AG20443 (cell line): ENCODE measurements at places on chromosomes 2 and 18.

GRCh38 chr2:109647636-109648035 lies 33.5 kb downstream of the SOWAHC start:
- peak; percentile 78 for DNase-seq

- peak; percentile 33 for DNase-seq
Measured at GRCh38 chr18:3454365-3455089, 4.6 kb downstream of the TGIF1 start.

DNA sequence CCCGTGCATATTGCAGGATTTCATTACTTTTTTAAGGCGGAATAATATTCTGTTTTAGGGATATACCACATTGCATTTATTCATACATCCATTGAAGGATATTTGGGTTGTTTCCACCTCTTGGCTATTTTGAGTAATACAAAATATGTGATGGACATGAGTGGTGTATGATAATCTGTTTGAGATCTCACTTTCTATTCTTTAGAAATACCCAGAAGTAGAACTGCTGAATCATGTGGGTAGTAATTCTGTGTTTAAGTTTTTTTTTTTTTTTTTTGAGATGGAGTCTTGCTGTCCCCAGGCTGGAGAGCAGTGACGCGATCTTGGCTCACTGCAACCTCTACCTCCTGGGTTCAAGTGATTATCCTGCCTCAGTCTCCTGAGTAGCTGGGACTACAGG lies 201.4 kb downstream of the NYAP2 start:
- DNase-seq: no peak

DNA sequence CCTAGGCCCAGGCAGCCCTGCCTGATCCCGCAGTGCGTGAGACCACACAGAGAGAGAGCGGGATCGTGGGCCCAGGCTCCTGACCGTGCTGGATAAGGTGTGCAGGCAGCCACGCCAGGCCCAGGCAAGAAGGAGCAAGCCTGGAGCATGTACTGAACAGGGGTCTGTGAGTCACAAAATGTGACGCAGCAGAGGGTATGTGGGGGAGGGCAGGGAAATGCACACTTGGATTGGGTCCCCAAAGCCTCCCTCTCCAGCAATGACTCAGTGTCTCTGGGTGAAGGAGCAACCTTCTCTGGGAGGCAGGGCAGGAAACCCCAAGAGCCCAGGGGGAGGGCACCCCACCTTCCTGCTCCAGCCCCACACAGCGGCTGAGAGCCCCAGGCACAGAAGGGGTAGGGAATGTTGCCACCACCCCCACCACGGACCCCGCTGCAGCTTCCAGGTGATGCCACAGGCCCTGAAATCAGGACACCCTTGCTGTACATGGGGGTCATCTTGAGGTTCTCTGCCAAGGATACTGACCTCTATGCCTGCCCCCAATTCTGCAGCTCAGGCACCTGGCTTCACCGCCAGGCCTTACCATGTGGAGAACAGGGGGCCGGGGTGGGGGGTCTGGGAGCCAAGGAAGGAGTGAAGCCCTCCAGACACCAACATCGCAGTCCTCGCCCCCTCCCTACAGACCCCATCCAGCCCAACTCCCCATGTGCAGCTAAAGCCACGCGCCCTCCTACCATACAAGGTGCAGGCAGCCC lies 1.3 kb upstream of the GPC1 start:
- DNase-seq: peak; percentile 93

GRCh38 chr2:182133195-182133891 lies 147.7 kb downstream of the PPP1R1C start:
- peak; percentile 16 for DNase-seq

- peak; percentile 46 for DNase-seq
Measured at GRCh38 chr2:168528469-168528868, 72.4 kb downstream of the CERS6 start.

DNA sequence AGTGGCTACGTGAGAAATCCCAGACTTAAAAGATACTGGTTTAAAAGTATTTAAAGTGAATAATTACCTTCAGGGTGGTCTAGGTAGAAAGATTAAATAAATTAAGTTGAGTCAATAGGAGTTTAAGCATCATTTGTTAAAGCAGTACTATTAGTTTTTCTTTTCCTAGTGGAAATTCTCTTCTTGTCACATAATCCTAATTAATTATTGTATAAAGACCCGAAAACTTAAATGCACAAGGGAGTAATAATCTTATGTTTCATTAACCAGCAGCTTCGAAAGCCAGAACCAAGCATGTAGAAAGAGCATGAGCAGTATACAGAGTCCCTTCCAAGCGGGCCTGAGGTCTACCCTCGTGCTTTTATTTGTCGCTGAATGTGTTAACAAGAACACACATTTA lies 90.2 kb upstream of the SKOR2 start:
- no peak for DNase-seq

- DNase-seq: peak; percentile 92
Measured at GRCh38 chr2:199459286-199460100, 1.8 kb upstream of the SATB2 start.

DNA sequence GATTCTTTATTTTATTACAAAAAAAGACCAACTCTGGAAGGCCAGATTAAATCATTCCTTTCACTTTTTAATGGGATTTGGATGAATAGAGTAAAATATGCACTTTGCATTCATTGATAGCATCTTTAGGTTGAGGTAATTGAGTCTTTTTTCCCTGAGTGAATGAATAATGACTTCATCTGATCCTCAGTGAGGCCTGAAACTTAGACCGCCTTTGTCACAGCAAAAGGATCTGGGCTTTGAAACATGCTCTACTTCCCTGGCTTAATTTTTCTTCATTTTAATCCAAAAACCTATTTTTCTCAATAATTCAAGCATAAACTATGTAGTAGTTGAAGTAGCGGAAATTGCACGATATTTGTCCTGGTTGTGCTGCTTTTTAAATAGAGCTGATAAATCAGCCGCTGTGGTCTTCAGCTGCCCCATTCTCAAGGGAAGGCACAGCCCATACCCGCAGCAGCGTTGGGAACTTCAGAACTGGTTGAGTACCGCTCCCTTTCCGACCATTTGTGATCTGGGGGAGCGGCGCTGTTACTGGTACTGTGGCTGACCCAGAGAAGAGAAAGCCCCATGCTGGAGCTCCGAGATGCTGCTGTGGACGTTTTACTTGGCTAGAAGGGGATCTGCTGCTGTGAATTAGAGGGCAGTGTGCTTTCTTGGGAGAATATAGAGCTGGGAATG lies 145.3 kb upstream of the NFATC1 start:
- DNase-seq: no peak

GRCh38 chr2:73851274-73851673 lies 22.5 kb downstream of the STAMBP start:
- no peak for DNase-seq

- DNase-seq: no peak
Measured at GRCh38 chr2:226904592-226904991, 68.7 kb downstream of the RHBDD1 start.

GRCh38 chr18:48059455-48060010 lies 129.1 kb upstream of the SMAD2 start:
- DNase-seq: no peak

GRCh38 chr2:6792883-6793282 lies 72.8 kb downstream of the CMPK2 start:
- no peak for DNase-seq

DNA sequence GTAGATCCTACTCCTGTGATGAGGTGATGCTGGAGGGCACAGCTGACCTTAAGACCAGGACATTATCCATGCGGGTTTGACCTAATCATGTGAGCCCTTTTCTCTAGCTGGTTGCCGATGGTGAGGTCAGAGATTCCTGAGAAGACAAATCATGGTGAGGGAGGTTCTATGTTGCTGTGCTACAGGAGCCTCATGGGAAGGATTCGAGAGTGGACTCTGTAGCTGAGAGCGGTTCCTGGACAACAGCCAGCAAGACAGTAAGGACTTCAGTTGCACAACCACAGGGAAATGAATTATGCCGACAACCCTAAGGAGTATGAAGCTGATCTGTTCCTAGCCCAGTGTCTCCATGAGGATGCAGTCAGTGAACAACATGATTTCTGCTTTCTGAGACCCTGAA lies 80.4 kb downstream of the EPB41L3 start:
- peak; percentile 84 for DNase-seq

DNA sequence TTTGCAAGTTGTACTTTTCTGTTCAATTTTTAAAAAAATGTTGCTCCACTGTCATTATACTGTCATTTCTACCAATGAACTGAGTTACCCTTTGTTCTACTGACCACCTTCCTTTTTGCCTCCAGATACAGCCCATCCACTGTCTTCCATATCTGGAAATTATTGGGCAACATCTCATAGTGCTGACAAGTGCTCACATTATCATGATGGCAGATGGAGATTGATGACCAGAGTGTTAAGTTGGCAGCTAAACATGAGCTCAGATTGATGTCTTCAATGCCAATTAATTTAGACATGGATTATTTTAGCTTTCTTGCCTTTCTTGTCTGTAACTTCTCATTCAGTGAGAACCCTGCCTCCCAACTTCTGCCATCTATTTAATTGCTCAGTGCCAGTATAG lies 76.6 kb downstream of the KIAA1328 start:
- DNase-seq: no peak

- DNase-seq: peak; percentile 46
Measured at GRCh38 chr18:63346031-63346430, 21.0 kb downstream of the KDSR start.

DNA sequence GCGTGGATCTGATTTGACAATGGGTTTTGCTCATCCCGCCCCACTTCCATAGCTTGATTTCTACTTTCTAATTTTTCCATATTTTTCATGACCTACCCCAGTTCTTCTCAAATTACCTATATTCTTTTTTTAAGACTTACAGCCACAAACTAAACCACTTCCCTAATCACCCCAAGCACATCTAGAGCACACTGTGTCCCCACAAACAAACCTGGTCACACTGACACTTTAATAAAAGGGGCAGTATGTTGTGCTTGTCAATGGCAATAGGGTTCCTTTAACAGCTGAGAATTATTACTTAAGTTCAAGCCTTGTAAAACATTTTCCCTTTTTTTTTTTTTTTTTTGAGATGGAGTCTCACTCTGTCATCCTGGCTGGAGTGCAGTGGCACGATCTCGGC lies 47.1 kb downstream of the MREG start:
- no peak for DNase-seq

GRCh38 chr2:230657906-230658305 lies 54.7 kb upstream of the CAB39 start:
- DNase-seq: no peak

GRCh38 chr2:88603146-88603545 lies 24.1 kb downstream of the EIF2AK3 start:
- DNase-seq: peak; percentile 50

GRCh38 chr2:1862608-1863280 lies 118.4 kb upstream of the PXDN start:
- no peak for DNase-seq

- DNase-seq: no peak
Measured at GRCh38 chr2:108404784-108405397, 27.1 kb downstream of the SULT1C4 start.

GRCh38 chr2:65687614-65688013 lies 255.2 kb upstream of the SPRED2 start:
- no peak for DNase-seq

DNA sequence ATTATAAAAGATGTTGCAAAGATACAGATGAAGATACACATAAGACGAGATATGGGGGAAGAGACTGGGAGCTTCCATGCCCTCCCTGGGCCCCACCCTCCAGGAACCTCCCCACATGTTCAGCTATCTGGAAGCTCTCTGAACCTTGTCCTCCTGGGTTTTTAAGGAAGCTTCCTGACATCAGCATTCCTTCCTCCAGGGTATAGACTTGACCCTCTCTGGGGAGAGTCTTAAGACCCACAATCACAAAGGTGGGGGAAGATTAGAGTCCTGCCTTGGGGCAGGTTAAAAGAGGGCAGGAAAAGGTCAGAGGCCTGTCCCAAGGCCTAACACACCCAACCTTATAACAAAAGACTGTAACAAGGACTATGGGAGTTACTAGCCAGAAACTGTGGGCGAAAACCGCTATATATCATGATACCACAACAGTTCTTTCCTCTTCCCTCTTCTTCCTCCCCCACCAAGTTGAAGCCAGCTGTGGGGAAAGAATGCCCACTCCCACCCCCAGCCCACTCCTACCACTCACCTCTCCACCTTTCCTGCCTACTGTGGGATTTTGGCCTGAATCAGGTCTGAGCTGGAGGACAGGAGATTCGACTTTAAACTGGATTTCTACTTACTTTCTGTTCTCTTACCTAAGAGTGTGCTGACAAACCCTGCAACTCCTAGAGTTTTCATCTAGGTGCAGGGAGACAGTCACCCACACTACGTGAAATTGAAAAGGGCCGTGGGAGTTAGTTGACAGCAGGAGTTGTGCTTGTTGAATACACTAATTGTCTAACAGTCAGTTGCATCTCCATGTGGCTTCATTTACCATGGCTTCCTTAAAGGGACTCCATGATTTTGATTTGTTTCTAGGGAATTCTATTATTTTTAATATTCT lies 105.0 kb downstream of the LAMA3 start:
- DNase-seq: no peak

- DNase-seq: no peak
Measured at GRCh38 chr2:208620487-208620978, 213.9 kb downstream of the PTH2R start.

GRCh38 chr2:217738061-217738460 lies 264.7 kb downstream of the TNS1 start:
- DNase-seq: no peak

DNA sequence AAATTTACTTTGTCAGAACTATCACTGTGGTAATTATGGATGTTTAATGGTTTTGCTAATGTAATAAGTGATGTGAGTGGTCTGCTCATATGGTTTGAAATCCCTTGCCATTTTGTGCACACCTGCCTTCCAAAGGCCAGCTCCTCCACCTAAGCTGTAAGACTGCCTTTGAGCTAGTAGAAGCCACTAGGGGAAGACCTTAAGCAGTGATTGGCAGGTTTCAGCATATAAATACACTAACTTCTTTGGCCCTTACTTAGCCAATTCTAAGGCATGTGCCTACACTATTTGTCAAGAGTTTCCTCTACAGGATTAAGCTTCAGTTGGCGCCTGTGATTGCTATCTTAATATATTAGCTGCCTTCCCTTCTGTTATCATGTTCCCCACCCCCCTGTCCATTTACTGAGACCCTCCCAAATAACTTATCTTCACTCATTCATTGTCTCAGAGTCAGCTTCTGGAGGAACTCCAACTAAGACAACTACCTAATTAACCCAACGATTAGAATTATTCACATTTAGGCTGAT lies 141.1 kb downstream of the MBD5 start:
- no peak for DNase-seq

GRCh38 chr2:65263262-65263661 lies 35.6 kb downstream of the ACTR2 start:
- no peak for DNase-seq

- no peak for DNase-seq
Measured at GRCh38 chr18:3948958-3949357, 499.0 kb downstream of the TGIF1 start.

DNA sequence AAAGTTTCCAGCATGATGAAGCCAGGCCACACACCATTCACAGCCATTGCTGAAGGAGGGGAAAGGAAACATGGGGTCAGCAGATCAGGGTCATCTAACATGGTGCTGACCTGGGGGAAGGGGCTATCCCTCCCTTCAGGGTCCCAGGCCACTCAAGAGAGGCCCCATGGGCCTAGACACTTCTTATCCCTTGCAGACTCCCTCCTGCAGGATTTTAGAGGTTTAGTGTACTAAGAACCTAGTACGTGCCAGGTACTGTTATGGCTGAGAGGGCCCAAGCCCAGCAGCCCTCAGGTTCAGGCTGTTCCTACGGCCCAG lies 8.8 kb downstream of the KHK start:
- no peak for DNase-seq
